ENCODE measurements at places on chromosomes 1 and 21.

DNA sequence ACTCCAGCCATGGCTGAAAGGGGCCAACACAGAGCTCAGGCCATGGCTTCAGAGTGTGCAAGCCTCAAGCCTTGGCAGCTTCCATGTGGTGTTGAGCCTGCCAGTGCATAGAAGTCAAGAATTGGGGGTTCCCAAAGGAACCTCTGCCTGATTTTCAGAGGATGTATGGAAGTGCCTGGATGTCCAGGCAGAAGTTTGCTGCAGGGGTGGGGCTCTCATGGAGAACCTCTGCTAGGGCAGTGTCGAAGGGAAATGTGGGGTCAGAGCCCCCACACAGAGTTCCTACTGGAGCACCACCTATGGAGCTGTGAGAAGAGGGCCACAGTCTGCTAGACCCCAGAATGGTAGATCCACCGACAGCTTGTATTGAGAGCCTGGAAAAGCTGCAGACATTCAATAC lies 29.8 kb upstream of the CD55 start:
- no peak overlapping the region for H3K4me3 ChIP-seq
- H3K27ac ChIP-seq: no peak overlapping the region
- no peaks in the 10 kb centered on the region for H3K36me3 ChIP-seq
- no peaks in the 10 kb centered on the region for H3K4me1 ChIP-seq
- DNase-seq: no peak

DNA sequence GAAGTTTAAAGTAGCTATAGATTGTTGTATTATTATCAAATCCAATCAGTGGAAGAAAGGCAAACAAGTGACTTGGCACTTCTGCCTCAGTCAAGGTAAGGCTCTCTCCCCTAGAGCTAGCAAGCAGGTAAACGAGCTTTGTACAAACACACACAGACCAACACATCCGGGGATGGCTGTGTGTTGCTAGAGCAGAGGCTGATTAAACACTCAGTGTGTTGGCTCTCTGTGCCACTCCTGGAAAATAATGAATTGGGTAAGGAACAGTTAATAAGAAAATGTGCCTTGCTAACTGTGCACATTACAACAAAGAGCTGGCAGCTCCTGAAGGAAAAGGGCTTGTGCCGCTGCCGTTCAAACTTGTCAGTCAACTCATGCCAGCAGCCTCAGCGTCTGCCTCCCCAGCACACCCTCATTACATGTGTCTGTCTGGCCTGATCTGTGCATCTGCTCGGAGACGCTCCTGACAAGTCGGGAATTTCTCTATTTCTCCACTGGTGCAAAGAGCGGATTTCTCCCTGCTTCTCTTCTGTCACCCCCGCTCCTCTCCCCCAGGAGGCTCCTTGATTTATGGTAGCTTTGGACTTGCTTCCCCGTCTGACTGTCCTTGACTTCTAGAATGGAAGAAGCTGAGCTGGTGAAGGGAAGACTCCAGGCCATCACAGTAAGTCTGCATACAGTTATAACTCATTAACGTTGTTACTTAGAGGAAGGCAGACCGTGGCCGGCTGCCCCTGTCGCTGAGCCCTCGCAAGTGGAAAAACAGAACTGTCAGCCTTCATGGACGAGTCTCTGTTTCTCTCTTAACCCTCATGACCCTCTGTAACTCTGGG lies at the start of gene PALMD:
Gene PALMD, plus strand, starts transcription at position 415 of the 833 bp plus-strand sequence. Its CDS starts 205 bp downstream, at position 620.
- peaks cover 25% of the 10 kb centered on the region for H3K4me1 ChIP-seq
- peak within 1 kb of the TSS; percentile 47 for H3K27ac ChIP-seq
- H3K36me3 ChIP-seq: no peaks in the 10 kb centered on the region
- no peaks in the 10 kb centered on the region for H3K27me3 ChIP-seq

DNA sequence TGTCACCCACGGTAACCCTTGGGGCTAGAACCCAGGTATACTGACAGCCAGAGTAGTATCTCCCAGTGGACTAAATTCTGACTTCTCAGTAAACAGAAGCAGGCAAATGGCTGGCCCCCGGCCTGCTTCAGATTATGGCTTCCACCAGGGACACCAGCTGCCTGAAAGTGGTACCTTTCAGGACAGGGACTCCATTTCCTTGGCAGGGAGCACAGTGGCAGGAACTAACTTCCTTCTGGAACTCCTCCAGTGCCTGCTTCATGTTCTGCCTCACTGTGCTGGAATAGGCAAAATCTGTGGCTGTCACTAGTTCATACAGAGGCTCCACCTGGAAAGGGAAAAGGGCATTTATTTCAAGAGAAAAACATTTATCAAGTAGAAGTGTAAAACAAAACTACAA lies 32.7 kb downstream of the C8B start:
- H3K36me3 ChIP-seq: no peaks in the 10 kb centered on the region
- DNase-seq: no peak
- no peaks in the 10 kb centered on the region for H3K27me3 ChIP-seq

- no peaks in the 10 kb centered on the region for H3K27me3 ChIP-seq
- H3K4me1 ChIP-seq: peaks cover 29% of the 10 kb centered on the region
- H3K4me3 ChIP-seq: no peak overlapping the region
- no peaks in the 10 kb centered on the region for H3K36me3 ChIP-seq
- no peak for DNase-seq
These were observed 22.8 kb downstream of the NEK7 start for GRCh38 chr1:198179556-198179981.

- H3K27ac ChIP-seq: no peak overlapping the region
- H3K4me3 ChIP-seq: no peak overlapping the region
- H3K36me3 ChIP-seq: no peaks in the 10 kb centered on the region
- H3K27me3 ChIP-seq: no peaks in the 10 kb centered on the region
- DNase-seq: no peak
These were observed 1357.4 kb upstream of the ADGRL4 start for GRCh38 chr1:80363689-80364475.

DNA sequence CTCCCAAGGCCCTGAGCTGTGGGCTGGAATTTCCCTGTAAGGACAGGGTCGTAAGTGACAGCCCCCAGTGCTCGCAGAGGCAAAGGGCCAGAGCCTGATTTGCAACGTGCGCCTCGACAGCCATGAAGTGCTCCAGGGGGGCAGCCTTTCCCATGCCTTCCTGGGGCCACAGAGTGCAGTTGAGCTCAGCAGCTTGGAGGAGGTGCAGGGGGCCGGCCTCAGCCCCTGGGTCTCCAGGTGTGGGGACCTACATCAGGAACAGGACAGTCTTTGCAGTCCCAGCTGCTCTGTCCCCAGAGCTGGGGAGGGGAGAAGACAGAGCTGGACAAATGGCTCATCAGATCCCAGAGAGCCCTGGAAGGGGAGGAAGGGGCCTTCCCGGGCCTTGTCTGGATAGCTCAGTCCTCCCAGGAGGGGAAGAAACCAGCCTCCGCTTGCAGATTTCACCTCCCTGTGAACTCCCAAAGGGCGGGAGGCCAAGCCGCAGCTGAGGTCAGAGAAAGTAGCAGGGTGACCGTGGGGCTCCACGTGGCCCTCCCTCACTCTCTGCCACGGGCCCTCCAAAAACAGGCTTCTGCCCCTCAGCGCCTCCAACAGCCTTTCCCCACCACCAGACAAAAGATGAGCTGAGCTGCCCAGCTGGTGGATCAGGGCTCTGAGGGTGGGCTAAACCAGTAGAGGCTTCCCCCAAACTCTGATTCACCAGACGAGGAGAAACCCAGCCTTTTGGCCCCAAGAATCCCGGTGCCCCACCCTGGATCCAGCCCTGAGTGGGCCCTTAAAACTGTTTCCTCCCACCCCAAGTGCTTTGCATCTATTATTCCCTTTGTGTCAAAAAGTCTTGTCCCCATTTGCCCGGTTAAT lies 76.5 kb downstream of the DHRS3 start:
- no peaks in the 10 kb centered on the region for H3K27me3 ChIP-seq
- H3K36me3 ChIP-seq: no peaks in the 10 kb centered on the region
- peaks cover 9% of the 10 kb centered on the region for H3K4me1 ChIP-seq
- H3K27ac ChIP-seq: no peak overlapping the region

GRCh38 chr1:161342821-161343220 lies 24.9 kb downstream of the CFAP126 start:
- H3K27me3 ChIP-seq: no peaks in the 10 kb centered on the region
- H3K36me3 ChIP-seq: no peaks in the 10 kb centered on the region
- H3K4me1 ChIP-seq: no peaks in the 10 kb centered on the region
- no peak overlapping the region for H3K27ac ChIP-seq
- no peak for DNase-seq

DNA sequence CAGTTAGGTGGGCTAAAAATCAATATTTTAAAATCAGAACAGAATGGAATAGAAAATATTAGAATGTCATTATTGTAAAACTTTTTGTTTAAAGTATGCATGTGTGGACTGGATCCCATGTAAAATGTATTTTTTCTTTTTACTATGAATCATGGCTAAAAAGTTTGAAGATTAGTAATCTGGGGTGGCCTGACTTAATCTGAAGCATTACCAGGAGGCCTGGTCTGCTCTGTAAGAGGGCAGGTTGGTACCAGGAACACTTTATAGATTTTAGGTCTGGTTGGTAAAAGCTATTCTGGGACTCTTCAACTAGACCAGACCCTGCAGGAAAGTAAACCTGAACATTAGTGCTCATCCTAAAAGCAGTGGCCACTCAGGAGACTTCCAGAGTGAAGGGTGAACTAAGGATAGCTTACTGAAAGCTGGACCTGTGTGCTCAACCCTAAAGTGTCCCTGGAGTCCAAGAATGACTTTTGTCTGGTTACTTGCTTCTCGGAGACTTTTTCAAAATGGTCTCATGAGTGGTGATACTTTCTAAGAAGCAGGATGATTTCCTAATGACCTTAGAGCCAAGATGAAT lies 16.5 kb downstream of the RGL1 start:
- peak overlapping the region; percentile 72 for H3K27ac ChIP-seq
- no peak for DNase-seq
- peaks cover 75% of the 10 kb centered on the region for H3K4me1 ChIP-seq
- no peak overlapping the region for H3K4me3 ChIP-seq

DNA sequence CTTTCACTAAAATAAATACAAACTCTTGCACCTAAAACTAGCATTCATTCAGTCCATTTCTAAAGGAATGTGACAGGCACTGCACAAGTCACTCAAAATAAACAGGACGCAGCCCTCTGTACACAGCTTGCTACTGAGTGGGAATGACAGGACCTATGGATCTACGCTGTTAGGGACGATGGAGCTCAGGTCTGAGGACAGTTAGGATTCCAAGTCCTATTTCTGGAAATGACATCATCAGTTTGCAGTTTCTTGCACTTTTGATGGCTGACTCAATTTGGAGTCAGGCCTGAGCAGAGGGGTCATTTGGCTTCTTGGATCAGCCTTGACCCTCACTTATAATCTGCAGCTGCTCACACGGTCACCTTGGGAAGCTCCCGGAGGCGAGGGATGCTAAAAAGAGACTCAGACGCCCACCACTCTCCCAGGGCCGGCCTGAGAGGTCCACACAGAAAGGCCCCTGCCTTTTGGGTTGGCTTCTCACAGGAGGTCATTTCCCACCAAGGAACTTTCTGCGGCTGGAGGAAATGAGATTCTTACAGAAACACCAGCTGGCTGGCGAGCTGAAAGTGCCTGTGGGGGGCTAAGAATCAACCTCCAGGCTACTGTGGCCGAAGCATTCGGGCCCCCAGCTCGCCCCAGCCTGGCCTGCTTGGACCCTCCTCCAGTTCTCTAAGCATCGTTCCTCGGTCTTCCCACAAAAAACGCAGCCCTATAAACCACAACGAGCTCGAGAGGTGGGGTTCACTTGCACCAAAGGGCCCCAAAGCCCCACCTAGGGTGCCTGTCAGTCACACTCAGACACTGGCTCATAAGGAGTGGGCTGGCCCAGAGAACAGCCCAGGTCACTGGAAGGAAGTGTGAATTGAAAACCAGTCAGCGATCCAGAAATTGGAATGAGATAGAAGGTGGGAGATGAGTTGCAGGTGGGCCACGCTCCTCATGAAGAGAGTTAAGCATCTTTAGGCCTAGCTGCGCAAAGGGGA lies 8.9 kb upstream of the PDE9A start:
- H3K4me3 ChIP-seq: no peak overlapping the region
- no peaks in the 10 kb centered on the region for H3K36me3 ChIP-seq
- DNase-seq: no peak
- no peaks in the 10 kb centered on the region for H3K27me3 ChIP-seq
- H3K27ac ChIP-seq: no peak overlapping the region

DNA sequence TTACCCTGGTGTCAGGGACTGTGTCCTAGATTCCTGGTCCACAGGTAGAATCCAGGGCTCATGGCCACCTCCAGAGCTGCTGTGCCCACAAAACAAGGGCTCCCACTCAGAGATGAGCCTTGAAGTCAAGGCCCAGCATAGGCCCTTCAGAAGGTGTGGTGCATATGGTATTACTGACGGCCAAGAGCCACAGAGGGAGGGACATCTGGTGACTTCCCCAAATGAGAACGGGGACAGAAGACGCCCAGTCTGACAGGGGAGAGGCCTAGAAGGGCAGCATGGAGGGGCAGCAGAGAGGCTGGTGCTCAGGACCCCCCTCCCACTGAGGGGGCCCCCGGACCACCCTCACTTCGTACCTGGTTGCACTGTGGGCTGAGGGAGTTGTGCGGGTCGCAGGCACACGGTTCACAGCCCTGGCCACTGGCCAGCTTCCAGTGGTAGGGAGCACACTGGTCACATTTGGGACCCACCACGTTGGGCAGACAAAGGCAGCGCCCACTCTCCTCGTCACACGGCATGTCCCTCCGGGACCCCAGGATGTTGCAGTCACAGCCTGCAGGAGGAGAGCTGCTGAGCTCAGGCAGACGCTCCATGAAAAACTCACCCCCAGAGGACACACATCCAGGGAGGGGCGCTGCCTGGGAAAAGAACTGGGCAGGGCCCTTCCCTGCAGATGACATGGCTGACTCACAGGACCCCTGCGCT lies 25.0 kb downstream of the LAMB3 start:
- H3K36me3 ChIP-seq: no peaks in the 10 kb centered on the region
- no peak for DNase-seq
- no peak overlapping the region for H3K27ac ChIP-seq
- H3K27me3 ChIP-seq: no peaks in the 10 kb centered on the region
- H3K4me3 ChIP-seq: no peak overlapping the region

GRCh38 chr1:3482378-3482849 lies 27.9 kb downstream of the ARHGEF16 start:
- H3K27ac ChIP-seq: no peak overlapping the region
- H3K4me1 ChIP-seq: peaks cover 8% of the 10 kb centered on the region
- H3K27me3 ChIP-seq: no peaks in the 10 kb centered on the region
- no peak overlapping the region for H3K4me3 ChIP-seq

DNA sequence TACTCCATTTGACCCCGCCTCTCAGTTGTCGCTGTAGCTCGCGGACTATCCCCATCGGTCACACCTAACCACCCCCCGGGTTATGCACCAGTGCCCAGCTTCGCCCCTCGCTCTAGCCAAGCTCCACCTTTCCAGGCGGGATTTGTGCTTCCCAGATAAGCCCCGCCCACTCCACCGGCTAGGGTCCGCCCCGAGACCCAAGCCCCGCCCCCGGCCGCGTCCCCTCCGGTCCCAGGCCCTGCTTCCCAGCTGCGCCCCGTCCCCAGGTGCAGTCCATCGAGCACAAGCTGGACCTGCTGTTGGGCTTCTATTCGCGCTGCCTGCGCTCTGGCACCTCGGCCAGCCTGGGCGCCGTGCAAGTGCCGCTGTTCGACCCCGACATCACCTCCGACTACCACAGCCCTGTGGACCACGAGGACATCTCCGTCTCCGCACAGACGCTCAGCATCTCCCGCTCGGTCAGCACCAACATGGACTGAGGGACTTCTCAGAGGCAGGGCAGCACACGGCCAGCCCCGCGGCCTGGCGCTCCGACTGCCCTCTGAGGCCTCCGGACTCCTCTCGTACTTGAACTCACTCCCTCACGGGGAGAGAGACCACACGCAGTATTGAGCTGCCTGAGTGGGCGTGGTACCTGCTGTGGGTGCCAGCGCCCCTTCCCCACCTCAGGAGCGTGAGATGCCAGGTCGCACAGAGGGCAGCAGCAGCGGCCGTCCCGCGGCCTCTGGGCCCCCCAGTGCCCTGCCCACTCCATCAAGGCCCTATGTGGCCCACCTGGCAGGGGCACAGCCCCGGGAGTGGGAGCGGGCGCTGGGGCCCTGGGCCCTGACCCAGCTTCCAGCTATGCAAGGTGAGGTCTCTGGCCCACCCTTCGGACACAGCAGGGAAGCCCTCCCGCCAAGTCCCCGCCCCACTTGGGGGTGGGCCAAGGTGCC lies 23.9 kb downstream of the CITED4 start:
- no peaks in the 10 kb centered on the region for H3K4me1 ChIP-seq
- peak; percentile 53 for DNase-seq
- H3K27me3 ChIP-seq: no peaks in the 10 kb centered on the region
- no peak overlapping the region for H3K27ac ChIP-seq
- H3K36me3 ChIP-seq: no peaks in the 10 kb centered on the region

Measured in testis (tissue), 5 donors.